ENCODE measurements at places on chromosomes 3 and 15.

DNA sequence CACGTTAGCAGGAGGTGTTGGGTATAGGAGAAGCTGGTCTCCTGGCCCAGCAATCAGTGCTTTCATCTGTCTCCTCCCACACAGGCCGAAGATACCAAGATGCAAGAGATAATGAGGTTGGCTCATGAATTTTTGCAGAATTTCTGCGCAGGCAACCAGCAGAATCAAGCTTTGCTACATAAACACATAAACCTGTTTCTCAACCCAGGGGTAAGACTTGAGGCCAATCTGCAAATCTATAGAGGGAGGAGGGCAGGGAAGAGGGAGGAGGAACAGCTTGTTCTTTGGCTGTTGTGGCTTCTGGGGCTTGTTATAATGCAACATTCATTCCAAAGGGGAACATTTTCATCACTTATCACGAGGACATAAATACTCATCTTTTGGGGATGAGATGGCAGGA lies 195.3 kb downstream of the ITPR1 start:
- DNase-seq: no peak

DNA sequence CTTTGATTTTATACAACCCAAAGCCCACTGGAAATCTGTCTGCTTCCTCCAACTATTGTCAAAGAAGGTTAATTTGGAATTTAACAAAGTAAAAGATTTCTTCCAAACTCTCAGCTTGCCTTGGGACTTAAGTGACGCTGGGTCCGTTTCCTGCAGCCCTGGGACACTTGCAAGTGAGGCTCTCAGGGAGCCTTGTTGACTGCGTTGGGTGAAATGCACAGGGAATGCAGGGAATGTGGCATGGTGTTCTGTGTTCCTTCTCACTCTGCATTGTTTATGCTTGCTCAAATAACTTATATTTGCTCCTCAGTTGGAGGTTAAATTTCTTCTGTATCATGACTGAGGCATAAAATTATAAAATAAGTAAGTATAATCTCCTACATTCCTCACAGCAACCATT lies 60.9 kb upstream of the TJP1 start:
- no peak for DNase-seq

DNA sequence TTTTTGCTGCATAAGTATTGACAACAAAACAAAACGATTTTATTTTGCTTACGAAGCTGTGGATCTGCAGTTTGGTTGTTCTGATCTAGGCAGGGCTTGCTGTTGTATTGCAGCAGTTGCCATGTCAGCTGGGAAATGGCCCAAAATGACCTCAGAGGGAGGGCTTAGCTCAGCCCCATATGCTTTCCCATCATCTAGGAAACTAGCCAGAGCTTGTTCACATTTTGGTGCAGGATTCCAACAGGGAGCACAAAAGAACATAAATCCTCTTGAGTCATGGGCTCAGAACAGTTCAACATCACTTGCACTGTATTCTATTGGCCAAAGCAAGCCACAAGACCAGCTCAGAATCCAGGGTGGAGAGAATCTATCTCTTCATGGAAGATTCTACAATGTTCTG lies 42.2 kb upstream of the ROBO2 start:
- DNase-seq: no peak

GRCh38 chr3:66885326-66886000 lies 112.6 kb upstream of the KBTBD8 start:
- peak; percentile 4 for DNase-seq

DNA sequence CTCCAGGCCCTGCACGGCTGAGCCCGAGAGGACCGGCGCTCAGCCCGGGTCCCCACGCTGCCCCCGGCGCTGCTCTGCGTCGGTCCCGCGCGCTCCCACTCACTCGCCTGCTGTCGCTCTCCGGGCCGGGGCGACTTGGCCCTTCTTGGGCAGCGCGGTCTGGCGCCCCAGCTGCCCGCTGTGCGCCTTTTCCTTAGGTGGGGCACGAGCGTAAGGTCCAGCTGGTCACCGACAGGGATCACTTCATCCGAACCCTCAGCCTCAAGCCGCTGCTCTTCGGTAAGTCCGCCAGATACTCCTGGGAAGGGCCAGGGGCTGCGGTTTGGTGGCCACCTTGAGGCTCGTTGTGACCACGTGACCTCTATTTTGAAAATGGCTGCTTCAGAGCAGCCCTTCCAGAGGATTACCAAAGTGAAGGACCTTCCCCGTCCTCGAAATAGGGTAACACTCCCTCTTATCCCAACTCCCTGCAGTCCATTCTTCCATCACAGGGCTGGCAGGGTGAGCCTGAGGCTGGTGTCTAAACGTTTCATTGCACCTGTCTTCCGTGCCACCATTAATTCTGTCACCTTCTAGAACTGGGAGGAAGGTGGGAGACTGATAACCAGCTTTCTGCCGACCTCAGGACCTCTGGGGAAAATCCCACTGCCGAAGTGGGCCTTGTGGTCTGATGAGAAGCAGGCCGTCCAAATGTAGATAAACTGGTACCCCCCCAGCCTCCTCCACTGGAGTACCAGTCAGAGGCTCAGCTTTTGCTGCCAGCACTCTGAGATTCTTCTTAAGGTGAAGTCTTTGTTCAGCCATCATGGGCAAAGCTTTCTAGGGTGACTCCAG lies 812 bp downstream of the P4HTM start:
- no peak for DNase-seq

DNA sequence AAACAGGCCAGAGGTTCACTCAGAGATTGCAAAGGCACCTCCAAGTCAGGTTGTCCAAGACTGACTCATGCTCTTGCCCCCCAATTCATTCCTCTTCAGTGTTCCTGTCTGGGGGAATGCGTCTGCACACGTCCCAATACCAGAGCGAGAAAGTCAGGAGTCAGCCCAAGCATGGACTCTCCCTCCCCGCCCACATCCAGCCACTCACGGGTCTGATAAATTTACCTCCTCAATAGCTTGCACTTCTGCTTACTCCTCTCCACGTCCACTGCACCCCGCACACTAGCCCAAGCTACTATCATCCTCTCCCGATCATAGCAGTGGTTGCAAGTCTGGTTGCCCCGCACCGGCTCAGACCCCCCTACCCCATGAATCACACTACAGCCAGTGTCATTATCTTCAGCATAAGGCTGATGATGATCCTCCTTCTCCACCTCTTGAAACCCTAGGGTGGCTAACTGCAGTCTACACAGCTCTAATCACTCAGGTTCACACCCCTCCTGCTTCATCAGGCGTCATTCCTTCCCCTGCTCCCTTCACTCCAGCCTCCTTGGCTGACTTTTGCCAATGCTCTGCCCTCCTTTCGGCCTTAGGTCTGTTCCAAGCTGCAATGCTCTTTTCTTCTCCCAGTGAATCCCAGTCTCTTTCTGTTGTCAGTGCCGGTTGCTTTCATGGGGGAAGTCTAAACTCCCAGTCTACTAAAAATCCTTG lies 27.6 kb upstream of the MYO1E start:
- DNase-seq: no peak

- no peak for DNase-seq
These were observed 907.8 kb downstream of the NTRK3 start for GRCh38 chr15:87348746-87349145.

- no peak for DNase-seq
These were observed 487.9 kb upstream of the NR2F2 start for GRCh38 chr15:95842576-95842975.

- no peak for DNase-seq
These were observed 17.7 kb downstream of the MRPL3 start for GRCh38 chr3:131485119-131485518.

DNA sequence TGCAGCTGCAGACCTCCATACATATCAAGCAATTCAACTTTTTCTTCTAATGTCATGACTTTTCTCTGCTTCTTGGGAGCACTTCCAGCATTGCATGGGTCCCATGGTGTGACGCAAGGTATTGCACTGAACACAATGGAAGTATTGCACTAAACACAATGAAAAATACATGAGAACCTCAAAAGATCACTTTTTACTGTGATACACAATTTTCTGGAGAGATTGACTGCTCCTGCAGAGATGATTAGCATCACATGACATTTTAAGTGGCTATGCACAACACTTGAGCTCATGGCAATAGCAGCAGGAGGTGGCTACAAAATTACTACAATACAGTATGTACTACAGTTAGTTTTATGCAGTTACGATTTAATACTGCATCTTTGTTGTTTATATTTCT lies 113.5 kb upstream of the BHLHE40 start:
- DNase-seq: no peak

DNA sequence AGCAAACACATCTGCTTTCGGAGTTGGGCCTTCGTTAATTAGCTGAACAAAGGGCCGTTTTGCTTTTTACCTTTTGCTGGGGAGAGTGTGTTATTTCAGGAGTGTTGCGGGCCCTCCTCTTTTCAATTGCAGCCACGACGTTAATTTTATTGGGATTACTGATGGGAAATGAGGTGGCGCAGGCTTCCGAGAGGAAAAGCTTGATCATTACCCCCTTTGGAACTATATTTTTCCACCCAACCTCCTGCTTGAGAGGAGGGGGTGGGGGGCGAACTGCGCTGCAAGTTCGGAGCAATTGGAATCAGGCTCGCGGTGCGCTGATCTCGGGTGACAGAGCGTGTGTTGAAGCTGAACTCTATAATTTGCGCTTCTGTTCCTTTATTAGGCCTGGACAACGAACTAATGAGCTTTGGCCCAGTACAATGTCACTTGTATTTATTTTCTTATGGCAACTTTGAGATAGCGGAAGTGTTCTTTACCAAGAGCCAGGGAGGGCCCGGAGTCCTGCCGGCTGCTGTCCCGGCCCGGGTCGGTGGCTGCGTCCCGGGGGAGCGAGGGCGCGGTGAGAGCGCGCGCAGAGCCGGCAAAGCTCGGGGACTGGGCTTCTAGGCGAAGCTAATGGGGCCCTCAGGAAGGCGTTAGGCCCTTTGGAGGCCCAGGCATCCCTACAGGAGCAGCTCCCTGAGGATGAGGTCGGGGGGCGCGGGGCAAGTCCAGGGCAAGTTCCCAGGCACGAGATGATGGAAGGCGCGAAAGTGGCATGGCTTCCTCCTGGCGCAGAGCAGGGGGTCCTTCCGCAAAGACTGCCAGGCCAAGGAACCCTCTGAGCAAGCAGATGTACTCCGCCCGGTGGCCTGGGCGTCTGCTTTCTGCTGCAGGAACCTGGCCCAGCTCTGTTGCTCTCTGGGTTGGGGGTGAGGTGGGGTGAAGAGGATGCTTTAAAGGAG lies 12.9 kb downstream of the NR2F2 start:
- DNase-seq: no peak

DNA sequence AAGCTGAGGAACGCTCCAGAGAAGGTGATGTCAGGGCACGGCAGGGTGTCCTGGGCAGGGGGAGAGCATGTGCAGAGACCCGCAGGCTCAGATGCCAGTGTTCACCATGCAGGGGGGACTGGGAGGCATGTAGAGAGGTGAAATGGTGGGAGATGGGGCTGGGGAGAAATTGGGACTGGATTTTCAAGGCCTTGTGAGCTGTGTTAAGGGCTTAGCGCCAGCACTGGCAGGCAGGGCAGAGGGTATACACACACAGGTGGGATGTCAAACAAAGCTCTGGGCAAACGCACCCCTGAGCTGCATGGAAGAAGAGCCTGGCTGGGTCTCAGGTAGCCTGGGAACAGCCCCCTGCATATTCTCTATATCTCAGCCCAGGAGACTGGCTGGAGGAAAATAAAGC lies 282.7 kb downstream of the SHQ1 start:
- DNase-seq: no peak

DNA sequence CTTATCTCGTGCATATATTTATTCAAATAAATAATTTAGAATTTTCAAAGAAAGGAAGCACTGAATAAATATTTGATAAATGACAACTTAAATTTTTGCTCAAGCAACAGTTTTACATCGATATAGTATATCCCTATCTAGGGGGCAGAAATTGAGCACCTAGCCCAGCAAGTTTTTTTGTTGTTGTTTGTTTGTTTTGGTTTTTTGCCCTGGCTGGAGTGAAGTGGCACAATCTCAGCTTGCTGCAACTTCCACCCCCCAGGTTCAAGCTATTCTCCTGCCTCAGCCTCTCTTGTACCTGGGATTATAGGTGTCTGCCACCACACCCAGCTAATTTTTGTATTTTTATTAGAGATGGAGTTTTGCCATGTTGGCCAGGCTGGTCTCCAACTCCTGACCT lies 42.4 kb downstream of the OIP5 start:
- no peak for DNase-seq

DNA sequence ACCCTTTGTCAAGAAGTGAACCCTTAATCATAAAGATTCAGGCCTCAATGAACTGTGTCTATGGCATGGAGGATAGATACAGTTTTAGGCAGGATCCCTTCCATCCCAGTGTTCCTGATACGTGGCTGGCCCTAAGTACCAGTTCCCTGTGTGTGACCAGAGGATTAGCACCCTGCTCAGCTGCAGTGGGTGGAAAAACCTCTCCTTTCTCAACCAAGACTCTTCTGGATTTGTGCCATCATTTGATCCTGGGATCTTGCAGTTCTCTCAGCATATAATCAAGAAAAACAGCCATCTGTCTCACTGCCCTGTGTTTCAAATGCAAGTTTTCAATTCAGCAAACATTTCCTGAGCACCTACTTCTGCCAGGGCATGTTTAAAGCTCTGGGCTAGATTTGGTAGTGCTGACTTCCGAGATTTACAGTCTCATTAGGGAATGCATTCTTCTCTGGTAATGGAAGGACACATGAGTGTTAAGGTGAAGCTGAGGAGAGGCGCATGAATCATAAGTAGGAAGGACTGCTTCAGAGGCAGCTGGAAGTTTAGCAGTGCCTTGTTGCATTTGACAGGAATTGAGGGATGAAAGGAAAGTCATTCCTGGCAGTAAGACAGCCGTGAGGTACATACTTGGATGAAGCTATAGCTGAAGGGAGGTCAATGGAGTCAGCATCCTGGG lies 388.3 kb downstream of the MFSD1 start:
- no peak for DNase-seq

- DNase-seq: no peak
These were observed 28.6 kb upstream of the UMPS start for GRCh38 chr3:124701687-124702086.

DNA sequence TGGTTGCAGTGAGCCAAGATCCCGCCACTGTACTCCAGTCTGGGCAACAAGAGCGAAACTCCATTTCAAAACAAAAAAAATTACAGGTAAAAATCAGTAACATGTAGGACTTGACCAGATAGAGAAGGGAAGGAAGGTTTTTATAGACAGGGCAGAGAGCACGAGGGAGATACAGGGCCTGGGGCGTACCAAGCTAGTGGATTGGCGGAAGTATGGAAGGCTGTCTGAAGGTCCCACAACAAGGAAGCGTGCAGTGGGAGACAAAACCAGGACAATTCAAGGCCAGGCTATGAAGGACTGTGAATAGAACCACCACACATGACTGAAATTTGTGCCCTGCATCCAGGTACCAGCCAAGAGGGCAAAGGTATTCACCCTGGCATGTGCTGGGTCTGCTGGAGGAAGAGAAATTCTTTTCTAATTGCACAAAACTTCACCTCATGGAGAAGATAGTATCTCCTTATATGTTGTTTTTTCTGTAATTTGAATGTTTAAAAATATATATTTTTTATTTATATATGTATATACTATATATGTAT lies 33.0 kb upstream of the BCL2A1 start:
- DNase-seq: no peak
